Stimulated activated CD4-positive, alpha-beta T cell treated with anti-CD3 and anti-CD28 coated beads, TNF-alpha, amount 100 ng/mL, for 1 hour (primary cell): ENCODE measurements at places on chromosomes 12 and 14.

- no peak for DNase-seq
Observed at GRCh38 chr12:10362325-10362724, 27.5 kb downstream of the KLRK1 start.

DNA sequence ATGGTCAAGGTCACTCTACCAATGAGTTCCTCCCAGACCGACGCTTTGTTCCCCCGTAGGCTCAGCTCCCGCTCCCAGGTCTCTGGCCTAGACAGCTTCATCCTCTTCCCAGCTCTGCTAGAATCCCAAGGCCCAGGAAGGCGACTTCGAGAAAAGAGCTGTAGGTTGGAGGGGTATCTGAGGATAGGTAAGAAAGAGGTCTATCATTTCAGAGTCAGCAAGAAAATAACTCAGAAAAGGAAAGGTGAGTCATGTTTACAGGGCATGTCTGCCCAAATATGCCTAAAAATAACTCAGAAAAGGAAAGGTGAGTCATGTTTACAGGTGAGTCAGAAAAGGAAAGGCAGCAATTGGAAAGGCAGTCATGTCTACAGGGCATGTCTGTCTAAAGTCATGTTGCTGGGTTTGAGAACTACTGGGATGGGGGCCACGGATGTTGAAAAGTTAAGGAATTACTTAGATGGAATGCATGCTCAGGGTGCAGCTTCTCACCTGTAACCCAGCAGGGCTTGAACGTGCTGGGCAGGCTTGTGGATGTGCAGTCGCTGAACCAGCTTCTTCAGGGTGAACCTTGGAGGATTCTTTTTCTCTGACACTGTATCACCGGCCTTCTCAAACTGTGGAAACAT is 12.2 kb downstream of the TEP1 start:
- no peak for DNase-seq

DNA sequence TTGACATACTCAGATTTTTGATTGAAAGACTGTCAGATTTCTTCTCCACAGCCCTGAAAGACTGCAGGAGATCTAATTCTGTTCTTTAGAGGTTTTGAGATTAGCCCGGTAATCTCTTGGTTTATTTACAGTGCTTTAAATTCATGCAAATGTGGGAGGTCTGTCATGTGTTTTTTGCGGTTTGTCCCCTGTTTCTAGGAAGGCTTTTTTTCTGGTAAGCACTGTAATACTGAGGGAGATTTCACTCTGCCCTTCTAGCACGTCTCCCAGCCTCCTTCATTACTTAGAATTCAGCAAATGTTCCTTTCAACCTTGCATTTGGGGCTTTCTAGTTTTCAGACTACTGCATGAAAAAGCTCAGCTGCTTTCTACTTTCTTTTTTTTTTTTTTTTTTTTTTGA is 31.1 kb downstream of the GPHN start:
- DNase-seq: no peak

DNA sequence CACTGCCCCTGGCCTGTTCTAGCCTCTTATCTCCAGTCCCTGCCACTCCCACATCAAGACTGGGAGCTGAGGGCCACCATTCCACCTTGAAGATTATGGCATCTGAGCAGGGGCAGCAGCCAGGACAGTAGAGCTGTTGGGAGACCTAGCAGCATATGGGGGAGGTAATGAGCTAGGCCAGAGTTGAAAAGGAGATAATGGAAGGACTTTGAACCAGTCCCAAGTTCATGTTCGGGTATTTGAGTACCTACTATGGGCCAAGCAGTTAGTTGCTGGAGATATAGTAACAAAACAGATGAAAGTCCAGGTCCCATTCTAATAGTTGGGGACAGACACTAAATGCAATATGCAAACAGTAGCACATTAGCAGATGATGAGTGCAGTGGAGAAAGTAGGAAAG is 151.5 kb downstream of the PLXNC1 start:
- no peak for DNase-seq

- DNase-seq: no peak
Observed at GRCh38 chr14:67440513-67440912, 28.5 kb upstream of the PLEK2 start.

- no peak for DNase-seq
Observed at GRCh38 chr12:42420395-42420794, 94.4 kb downstream of the PPHLN1 start.

DNA sequence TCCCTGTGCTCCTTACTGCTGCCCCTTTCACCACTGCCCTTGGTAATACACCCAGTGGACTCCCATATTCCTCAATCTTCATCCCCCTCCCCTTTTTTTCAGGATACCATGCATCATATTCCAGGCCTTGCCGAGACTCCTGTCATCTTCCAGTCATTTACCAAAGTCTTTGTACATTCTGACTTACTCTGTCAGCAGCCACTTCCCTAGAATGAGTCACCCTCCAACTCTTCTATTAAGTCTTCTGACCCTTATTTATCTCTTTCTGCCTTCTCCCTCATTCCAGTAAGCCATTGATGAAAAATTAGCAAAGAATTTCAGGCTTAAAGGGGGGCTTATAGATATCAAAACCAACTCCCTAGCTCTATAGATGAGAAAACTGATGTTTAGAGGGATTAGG is 128.0 kb downstream of the STXBP6 start:
- no peak for DNase-seq

DNA sequence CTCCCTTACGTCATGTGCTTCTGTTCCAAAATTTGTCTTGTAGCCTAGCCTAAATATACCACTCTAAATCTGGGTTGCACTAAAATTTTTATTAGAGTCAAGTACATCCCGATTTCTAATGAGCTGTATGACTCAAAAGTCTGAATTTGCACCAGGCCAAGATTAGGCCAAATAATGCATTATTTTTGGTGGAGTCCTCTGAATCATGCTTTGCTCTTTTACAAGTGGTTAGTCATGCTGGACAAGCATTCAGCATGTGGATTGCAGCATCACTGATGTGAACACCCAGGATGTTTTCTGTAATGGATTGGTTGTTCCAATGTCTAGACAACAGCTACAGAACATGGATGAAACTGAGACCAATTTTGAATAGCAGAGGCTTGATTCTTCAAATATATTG is 23.7 kb downstream of the HEBP1 start:
- no peak for DNase-seq

- no peak for DNase-seq
Observed at GRCh38 chr12:56212361-56212760, 9.4 kb downstream of the RNF41 start.

- no peak for DNase-seq
Observed at GRCh38 chr14:58667900-58668299, 30.1 kb downstream of the DACT1 start.

- DNase-seq: no peak
Observed at GRCh38 chr12:109189291-109189690, 72.9 kb downstream of the ACACB start.

DNA sequence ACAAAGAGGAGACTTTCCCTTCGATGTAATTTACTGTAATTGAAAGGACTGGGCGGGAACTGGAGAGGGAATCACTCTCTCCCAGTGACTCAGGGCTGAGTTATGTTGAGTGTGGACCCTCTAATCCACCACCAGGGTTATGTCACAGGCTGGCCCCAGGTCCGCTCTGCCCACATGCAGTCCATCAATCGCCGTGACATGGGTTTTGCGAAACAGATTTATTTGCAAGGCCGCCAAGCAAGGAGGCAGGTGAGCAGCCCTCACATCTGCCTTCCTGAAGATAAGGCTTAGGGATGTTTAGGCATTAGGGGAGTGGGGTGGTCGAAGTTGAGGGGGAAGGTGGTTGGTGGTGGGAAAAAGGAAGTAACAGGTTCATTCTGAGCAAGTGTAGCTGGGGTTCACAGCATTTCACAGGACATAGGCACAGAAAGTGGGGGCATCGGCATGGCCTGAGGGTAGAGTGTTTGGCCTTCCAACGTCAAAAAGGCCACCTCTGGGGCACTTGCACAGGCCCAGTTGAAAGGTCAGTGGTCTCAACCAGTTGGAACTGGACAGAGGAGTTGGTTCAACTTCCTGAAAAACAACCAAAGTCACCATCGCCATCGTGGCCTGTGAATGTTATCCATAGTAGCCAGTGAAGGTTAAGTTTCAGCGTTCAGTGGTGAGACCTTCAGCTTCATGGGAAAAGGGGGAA is 66.9 kb downstream of the DNAH10 start:
- no peak for DNase-seq

DNA sequence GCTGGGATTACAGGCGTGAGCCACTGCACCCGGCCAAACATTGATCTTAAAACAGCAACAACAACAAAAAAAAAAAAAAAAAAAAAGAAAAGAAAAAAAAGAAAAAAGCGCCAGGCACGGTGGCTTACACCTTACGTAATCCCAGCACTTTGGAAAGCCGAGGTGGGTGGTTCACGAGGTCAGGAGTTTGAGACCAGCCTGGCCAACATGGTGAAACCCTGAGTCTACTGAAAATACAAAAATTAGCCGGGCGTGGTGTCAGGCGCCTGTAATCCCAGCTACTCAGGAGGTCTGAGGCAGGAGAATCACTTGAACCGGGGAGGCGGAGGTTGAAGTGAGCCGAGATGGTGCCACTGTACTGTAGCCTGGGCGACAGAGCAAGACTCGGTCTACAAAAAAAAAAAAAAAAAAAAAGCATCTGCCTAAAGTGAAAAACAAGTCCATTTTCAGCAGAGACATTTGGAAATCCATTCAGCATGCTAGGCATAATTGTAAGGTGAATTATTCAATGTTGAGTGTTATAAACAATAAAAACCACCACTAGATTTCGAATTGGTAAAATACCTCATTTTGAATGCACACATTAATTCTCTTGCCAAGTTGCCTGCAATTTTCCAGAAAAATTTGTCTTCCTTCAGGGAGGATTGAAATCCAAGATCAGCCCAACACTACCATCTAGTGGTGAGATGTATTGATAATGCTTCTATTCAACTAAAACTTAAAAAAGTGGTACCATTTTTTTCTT is 8.0 kb upstream of the CERS5 start:
- DNase-seq: no peak

DNA sequence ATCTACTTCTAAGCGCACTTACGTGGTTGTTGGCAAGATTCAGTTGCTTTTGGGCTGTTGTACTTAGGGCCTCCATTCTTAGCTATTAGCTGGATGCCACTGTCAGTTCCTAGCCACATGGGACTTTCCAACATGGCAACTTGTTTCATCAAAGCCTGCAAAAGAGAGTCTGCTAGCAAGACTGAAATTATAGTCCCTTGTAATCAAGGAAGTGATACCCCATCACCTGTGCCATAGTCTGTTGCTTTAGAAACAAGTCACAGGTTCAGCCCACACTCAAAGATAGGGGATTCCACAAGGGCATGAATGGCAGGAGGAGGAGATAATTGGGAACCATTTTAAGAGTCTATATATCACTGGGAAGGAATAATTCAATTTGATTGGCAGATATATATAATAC is 27.1 kb upstream of the SLC17A8 start:
- DNase-seq: no peak

GRCh38 chr12:132249689-132250478 is 79.5 kb downstream of the GALNT9 start:
- no peak for DNase-seq

GRCh38 chr12:1611803-1612572 is 17.0 kb upstream of the WNT5B start:
- no peak for DNase-seq

GRCh38 chr12:91177381-91177780 is 5.2 kb downstream of the DCN start:
- no peak for DNase-seq

DNA sequence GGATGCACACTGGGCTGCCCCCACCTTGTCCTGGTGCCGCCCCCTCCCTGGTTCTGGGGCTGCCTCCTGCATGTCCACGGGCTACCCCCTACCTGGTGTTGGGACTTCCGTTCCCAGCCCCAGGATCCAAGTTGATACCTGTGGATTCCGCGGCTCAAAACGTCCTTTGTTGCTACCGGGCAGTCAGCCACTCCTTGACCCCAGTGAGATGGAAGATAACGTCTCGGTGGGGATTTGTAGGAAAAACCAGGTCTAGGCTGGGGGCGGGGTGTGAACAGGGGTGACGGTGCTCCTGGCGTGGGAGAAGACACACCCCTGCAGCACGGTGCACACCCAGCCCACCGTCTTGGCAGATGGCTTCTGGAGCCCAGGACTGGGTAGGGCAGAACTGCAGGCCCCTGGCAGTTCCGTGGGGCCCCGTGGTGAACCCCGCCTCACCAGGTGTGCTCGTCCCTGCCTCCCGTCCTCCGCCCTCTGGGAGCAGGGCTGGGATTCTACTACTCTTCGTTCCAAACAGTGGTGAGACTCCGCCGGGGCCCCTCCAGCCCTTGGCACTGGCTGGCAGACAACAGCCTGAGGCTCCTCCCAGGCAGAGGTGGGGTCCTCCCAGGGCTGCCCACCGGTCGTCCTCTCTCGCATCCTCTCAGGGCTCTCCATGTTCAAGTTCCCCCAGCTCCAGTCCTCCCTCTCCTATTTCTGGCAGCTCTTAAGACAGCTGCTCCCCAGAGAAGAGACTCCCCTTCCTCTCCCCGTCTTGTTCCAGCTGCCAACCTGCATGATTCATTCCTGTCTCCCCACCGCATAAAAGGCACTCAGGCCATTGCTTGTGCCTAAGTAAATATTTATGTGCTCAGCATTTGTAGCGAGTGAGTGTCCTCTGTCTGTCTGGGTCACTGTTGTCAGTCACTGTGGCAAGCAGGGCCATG is 75.5 kb downstream of the FBXL14 start:
- no peak for DNase-seq

DNA sequence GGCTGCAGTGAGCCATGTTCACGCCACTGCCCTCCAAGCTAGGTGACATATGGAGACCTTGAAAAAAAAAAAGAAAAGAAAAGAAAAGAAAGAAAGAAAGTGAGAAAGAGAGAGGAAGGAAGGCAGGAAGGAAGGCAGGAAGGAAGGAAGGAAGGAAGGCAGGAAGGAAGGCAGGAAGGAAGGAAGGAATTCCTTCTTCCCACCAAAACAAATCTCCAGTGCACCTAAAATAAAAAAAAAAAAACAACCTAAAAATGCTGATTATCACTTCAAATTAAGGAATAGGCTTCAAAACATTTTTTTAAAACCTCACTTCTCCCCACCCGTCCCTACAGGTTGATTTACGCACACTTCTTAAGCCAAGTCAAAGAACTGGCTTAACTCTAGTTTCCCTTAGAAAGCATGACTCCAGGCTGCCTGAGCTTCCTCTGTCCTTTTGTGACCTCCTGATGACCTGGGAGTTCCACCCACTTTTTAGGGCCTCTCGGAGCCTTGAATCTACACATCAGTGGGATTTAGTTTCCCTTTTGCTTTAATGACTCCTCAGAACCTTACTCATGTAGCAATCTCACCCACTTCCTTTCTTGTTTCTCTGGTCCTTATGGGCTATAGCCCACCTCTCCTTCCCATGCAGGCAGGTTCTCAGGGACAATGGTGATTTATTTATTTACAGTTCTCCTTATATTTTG is 18.6 kb downstream of the DUSP6 start:
- DNase-seq: no peak
